AG08395 (cell line): ENCODE measurements at places on chromosomes 1 and 21.

DNA sequence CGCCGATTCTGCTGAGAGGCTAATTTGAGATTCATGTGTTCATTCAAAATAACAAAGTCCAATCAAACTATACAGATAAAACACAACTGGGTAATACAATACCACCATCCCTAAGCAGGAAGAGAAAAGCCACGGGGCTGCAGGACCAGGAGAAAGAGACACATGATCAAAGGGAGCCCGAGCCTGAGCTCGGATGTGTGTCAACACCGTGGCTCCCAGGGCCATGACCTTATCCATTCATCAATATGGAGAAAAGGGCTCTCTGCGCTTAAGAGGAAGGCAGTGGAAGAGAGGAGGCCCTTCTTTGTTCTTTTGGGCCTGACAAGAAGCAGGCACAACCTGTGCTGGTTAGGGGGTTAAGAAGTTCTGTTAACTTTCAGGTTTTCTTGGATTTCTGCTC is 56.7 kb downstream of the HUNK start:
- no peak for DNase-seq

- no peak for DNase-seq
Measured at GRCh38 chr1:168683871-168684270, 45.1 kb downstream of the DPT start.

DNA sequence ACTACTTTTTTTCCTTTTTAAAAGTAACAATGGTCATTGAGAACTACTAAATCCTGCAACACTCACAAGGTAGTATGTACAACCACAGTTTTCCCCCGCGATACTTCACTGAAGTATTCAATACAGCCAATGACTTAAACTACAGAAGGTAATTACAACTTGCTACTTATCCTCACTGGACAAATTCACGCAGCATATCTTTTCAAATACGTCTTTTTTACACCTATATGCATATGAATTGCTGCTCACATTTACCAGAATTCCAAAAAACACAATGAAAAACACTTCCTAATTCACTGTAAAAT is 12.4 kb downstream of the NRIP1 start:
- no peak for DNase-seq

- DNase-seq: peak; percentile 25
Measured at GRCh38 chr1:64320470-64320869, 117.0 kb downstream of the UBE2U start.
